ENCODE measurements at places on chromosomes 5 and 9.

- no peak for DNase-seq
Measured at GRCh38 chr5:133658327-133658726, 46.0 kb upstream of the FSTL4 start.

GRCh38 chr5:163497315-163497714, 8.1 kb upstream of the MAT2B start:
- DNase-seq, result no peak

- DNase-seq, result no peak
Measured at GRCh38 chr9:108105885-108106284, 616.3 kb upstream of the KLF4 start.

DNA sequence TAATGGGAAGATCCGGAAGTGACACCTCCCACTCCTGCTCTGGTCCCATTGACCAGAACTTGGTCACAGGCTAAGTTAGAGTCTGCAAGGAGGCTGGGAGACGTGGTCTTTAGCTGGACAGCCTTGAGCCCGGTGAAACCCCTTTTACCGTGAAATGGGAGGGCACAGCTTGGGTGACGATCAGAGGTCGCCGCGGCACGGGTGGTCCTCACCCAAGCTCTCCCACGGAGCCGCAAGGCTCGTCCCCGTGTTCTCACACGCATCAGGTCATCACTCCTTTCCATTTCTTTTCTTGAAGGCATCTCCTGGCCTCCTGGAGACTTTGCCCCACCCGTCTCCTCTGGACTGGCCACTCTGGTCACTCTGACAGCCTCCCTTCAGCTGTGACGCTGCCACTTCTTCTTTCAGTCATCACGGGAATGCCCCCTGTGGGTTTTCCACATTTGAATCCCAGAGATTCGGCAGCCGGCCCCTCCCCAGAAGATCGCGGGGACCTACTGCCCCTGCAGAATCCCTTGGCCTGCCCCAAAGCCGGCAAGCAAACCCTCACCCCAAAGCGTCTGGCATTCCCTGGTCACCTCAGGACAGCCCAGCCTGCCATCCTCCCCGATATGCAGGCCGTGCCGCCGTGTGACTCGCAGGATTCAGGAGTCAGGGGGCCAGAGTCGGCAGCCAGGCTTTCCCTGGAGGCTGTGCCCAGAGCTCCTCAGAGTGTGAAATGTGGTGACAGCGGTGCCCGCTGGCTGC, 18.9 kb upstream of the EGFL7 start:
- DNase-seq, result no peak

DNA sequence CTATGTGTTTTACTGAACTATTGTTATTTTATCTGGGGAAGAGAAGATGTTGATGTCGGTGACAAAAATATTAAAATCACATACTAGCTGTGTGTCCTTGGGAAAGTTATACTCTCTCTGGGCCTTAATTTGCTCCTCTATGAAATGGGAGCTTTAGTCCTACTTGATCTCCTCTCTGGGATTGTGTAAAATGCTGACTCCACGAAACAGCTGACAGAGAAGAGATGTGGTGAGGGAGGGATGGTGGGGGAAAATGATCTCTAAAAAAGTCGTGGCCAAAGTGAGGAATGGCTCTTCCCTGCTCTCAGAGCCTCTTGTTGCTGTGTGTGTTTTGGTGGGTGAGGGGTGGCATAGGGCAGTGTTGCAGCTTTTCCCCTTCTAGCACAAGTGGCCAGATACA, 173.7 kb downstream of the MELK start:
- DNase-seq, result no peak

DNA sequence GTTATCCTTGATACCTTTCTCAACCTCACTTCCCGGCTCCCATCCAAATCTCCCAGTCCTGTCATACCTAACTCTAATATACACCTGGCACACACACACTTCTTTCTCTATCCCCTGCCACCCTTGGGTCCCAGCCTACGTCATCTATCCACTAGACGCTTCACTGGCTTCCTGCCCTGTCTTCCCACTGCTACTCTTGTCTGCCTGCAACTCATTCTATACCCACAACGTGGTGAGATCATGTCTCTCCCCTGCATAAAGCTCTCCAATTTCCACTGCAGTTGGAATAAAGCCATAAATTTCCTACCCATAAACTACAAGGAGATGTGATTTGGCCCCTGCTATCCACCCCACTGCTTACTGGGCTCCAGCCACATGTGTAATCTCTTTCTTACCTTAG, 93.5 kb downstream of the JMY start:
- no peak for DNase-seq

GRCh38 chr9:33025572-33026342, 684 bp downstream of the DNAJA1 start:
- DNase-seq, result peak; percentile 84

DNA sequence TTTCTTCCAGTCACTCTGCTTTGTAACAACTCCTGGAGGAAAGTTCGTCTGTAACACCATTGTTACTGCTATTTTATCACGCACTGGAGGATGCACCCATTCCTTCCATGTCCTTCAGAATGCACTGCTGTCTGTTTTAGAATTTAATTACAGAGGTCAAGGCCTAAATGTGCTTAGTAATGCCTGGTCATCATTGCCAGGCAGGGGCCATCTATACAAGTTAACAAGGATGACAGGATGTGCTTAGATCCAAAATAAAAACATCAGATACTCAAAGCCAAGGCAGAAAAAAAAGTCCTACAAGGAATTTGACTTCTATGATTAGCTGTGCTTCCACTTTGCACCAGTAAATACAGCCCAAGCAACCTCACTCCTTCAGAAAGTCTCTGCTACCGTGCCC, 371.4 kb downstream of the SEMA5A start:
- no peak for DNase-seq

- no peak for DNase-seq
Measured at GRCh38 chr5:143592648-143593047, 189.2 kb upstream of the NR3C1 start.

GRCh38 chr5:57891443-57891842, 408.8 kb upstream of the ACTBL2 start:
- DNase-seq, result no peak

- no peak for DNase-seq
Measured at GRCh38 chr9:93320591-93321219, 130.8 kb upstream of the FAM120A start.

DNA sequence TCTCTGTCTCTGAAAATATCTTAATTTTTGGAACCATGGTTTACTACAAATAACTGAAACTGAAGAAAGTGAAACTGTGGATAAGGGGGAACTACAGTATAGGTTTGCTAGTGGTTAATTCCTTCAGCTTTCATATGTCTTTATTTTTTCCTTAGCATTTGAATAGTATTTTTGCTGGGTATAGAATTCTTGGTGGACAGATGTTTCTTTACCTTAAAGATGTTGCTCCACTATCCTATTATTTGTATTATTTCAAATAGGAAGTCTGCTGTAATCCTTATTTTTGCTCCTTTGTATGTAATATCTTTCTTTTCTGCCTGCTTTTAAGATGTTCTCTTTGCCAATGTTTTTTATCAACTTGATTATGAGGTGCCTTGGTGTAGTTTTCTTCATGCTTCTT, 152.9 kb upstream of the ISL1 start:
- no peak for DNase-seq

GRCh38 chr5:130335117-130335516, 430.9 kb downstream of the CHSY3 start:
- no peak for DNase-seq

- no peak for DNase-seq
Measured at GRCh38 chr5:43044181-43044914, 4.2 kb upstream of the ANXA2R start.

- no peak for DNase-seq
Measured at GRCh38 chr9:134343637-134344036, 17.4 kb downstream of the RXRA start.

- no peak for DNase-seq
Measured at GRCh38 chr9:109863961-109864360, 84.0 kb downstream of the PALM2AKAP2 start.

GRCh38 chr5:177957241-177957640, 38.8 kb downstream of the PROP1 start:
- no peak for DNase-seq

GRCh38 chr5:10125116-10125515, 124.6 kb downstream of the ATPSCKMT start:
- no peak for DNase-seq

DNA sequence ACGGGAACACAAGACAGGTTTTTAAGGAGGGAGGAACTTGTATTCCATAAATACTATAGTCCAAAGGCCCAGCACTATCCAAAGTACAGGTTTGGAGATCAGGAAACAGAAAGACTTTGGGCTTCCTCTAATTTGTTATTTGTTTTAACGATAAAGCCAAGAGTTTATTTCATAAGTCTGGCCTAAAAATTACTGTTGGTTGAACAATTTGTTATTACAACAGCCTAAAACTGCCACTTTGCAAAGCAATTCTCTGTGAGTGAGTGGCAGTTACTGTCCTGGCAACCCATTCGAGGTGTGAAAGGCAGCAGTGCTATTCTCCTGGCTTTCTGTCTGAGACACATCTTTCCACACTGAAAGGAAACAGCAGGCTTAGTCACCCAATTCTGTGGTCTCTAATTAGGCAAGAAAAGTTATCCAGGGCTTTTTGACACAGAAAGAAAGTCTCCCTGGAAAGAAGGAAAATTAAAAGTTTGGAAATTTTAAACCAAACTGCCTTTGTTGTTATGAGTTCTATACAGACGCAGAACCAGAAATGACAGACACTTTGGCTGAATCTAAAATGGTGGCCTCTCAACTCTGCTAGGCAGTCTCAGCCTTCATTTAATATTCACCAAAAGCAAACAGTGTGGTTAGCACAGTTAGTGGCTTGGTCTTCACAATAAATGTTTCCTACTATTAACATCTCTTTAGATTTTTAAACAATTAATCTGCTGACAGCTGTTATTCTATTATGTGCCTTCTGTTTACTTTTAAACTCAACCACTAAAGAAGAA, 33.9 kb downstream of the PSMB7 start:
- DNase-seq, result no peak

GRCh38 chr5:119365847-119366539, 10.2 kb downstream of the TNFAIP8 start:
- DNase-seq, result no peak

GRCh38 chr9:137217276-137218211, 4.5 kb downstream of the RNF208 start:
- peak; percentile 70 for DNase-seq

- DNase-seq, result no peak
Measured at GRCh38 chr9:19788614-19789271, at the start of gene SLC24A2. SLC24A2 (minus strand) TSS chr9:19789037.

DNA sequence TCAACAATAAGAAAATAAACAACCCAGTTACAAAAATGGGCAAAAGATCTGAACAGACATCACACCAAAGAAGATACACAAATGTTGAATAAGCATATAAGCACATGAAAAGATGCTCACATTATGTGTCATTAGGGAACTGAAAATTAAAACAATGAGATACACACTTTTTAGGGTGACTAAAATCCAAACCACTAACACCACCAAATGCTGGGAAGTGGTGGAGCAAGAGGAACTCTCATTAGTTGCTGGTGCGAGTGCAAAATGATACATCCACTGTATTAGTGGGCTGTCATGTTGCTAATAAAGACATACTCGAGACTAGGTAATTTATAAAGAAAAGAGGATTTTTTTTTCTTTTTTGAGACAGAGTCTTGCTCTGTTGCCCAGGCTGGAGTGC, 329.1 kb downstream of the TMEM38B start:
- no peak for DNase-seq

DNA sequence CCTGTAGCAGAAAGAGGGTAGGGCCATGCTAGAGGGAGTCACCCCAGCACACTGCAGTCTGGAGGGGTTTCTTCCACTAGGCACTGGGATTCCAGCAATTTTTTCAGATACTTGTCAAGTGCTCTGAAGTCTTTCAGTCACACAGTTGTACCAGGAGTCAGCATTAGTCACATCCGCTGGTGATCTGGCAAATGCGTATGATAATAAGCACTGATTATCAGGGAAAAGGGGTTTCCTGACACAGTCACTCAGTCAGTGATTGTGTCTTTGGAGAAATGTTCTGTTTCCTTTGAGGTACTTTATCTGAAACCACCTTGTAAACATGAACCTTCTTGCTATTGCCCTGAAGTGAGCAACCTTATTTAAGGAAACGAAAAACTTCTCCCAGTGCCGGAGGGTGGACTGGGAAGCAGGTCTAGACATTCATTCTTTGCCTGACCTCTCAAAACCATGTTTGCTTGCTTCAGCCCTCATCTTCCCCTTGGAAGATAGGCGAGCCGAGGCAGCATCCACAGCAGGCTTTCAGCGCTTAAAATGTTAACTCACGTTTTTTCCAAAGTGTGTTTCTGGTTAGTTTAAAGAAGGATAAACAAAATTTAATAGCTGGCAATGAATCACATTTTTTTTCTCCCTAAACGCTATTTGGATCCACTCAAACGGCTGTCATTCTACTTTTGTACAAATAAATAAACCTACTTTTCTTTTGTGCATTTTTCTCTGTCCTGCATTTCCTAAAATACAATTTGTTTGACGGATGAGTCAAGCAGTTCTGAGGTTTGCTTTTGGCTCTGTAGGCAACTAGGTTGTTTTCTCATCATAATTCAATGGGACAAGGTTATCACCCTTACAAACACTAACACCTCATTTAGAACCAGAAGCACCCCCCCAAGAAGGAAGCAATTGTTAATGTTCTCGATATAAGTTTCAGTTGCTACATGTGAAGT, 77.7 kb downstream of the FOXD1 start:
- no peak for DNase-seq

DNA sequence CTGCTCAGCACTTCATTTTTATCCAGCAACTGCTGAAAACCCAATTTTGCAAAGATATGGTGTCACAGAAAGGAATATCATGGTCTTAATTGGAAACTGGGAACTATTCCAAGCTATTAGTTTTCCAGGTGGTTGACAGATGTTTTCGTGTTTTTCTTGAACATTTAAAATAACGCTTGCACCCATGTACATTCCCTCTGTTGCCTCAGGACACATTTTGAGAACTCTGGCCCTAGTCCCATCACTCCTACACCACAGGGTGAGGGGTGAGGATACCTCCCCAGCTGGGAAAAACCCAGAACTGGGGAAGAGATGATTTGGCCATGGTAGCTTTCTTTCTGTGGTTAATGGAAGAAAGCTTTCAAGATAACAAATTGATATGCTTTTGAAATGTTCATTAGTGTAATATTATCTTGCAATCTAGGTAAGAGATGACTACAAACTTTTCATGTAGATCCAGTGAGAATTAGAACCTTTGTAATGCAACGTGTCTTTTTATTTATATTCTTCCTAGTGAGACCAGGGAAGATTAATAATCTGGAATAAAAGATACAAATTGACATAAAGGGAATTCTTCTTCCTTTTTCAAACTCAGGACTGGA, 627.0 kb downstream of the RAB3C start:
- DNase-seq, result no peak

DNA sequence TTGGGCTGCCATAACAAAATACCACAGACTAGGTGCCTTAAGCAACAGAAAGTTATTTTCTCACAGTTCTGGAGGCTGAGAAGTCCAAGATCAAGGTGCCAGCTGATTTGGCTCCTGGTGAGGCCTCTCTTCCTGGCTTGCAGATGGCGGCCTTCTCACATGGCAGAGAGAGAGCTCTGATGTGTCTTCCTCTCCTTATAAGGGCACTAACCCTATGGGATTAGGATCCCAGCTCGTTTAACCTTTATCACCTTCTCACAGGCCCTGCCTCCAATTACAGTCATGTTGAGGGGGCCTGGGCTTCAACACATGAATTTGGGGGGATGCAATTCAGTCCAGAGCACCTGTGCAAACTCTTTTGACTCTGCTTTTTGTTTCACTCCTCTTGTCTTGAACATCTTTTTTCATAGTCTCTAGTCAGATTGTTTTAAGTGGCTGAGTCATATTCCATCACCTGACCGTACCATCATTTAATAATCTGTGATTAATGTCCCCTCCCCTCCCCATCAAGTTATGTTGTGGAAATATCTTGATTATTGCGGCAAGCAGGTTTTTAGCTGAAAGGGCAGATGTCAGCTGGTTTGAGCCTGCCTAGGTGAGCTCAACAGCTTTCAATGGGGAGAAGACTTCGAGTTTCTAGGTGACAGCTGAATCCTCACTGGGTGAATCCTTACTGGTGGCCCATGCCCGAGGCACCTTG, 61.8 kb downstream of the NDFIP1 start:
- no peak for DNase-seq

Measured in mesothelial cell of epicardium (in vitro differentiated cells).